Amniotic stem cell (primary cell): ENCODE measurements at places on chromosomes 4 and X.

DNA sequence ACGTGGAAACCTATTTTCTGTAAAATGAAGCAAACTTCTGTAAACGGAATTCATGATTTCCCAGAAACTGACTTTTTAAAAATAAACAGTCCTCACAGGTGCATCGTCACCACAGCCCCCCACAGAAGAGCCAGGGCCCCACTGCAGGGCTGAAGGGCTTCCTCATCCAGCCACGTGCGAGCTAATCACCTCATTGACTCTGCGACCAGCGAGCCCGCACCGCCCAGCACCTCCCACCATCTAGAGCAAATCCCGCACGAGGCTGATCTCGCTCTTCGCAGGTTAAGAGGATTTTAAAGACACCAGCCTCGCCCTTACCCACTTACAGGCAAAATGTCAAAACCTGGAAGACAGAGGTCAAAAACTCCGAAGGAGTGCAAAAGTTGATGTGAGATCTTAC lies 14.8 kb downstream of the PPP2R3B start:
- DNase-seq: no peak

GRCh38 chr4:72218953-72219352 lies 187.2 kb downstream of the NPFFR2 start:
- DNase-seq: no peak

DNA sequence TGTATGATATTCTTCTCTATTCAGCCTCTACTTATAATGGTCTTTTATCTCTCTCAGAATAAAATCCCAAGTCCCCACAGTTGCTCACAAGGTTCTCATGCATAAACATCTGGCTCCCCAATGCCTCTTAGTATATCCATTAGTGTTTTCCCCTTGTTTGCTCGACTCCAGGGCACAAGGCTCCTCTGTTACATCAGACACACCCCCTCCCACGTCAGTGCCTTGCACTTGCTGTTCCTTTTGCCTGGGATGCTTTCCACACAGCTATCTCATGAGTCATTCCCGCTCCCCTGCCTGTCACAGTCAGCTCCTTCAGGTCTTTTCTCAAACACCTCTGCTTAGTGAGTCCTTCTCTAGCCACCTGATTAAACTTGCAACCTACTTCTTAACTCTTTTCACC lies 260.2 kb downstream of the IL1RAPL1 start:
- DNase-seq: no peak

DNA sequence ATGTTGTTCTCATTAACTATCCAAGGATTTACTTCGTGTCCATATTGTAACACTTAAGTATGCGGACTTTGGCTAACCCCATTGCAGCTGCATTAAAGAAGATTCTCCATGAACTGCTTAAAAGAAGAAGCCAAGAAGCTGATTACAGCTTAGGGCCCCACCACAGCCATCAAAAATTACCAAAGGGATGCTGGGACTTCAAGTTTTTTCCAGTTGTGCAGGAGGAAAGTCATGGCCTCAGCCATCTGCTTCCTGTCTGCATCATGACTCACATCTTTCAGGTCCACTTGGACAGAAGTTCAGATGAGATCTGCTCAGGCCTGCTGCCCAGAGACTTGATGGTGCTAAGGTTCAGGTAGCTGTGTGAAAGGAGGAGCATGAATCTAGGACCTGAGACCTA lies 38.8 kb upstream of the CAPN6 start:
- DNase-seq: no peak

- DNase-seq: no peak
These were observed 94.7 kb upstream of the SPRY1 start for GRCh38 chr4:123301923-123302322.

DNA sequence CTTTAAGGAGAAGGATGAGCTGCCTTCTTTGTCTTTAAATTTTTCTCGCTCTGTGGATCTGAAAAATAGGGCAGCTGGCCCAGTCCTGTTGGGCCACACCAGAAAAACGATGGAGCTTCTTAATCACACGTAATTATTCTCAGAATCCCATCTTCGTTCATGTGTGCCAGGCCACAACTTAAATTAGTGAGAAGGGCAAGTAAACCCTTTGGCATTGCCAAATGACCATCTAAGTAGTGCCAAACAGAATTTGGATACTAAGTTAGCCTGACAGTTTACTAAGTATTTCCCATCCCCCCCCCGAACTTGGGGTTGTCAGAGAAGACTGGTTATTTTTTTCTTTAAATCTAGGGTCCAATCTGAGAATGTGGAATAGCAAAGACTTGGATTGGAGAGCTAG lies 62.0 kb downstream of the CASP3 start:
- DNase-seq: no peak

- no peak for DNase-seq
These were observed 1.9 kb upstream of the SEPTIN6 start for GRCh38 chrX:119694601-119695534.

DNA sequence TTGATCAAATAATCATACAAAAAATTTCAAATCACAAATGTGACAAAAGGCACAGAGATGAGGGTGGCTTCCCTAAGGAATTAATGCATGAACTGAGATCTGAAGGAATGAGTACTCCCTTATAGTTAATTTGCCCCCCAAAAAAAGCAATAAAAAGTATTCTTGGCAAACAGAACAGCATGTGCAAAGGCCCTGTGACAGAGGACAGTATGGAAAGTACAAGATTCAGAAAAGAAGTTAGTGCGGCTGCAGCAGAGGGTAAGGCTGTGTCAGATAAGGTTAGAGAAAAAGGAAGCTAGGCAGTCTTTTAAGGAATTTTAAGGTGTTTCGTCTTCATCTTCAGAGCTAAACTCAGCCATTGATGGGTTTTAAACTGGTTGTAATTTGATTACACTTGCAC lies 7.4 kb downstream of the DDX60L start:
- no peak for DNase-seq

GRCh38 chrX:15848576-15848975 lies 6.0 kb downstream of the AP1S2 start:
- no peak for DNase-seq

GRCh38 chr4:184382189-184382846 lies 92.0 kb downstream of the IRF2 start:
- DNase-seq: no peak

- peak; percentile 39 for DNase-seq
These were observed 1.2 kb downstream of the GABRB1 start for GRCh38 chr4:47032405-47033106.

GRCh38 chr4:82809619-82810018 lies 11.0 kb upstream of the SCD5 start:
- DNase-seq: no peak

DNA sequence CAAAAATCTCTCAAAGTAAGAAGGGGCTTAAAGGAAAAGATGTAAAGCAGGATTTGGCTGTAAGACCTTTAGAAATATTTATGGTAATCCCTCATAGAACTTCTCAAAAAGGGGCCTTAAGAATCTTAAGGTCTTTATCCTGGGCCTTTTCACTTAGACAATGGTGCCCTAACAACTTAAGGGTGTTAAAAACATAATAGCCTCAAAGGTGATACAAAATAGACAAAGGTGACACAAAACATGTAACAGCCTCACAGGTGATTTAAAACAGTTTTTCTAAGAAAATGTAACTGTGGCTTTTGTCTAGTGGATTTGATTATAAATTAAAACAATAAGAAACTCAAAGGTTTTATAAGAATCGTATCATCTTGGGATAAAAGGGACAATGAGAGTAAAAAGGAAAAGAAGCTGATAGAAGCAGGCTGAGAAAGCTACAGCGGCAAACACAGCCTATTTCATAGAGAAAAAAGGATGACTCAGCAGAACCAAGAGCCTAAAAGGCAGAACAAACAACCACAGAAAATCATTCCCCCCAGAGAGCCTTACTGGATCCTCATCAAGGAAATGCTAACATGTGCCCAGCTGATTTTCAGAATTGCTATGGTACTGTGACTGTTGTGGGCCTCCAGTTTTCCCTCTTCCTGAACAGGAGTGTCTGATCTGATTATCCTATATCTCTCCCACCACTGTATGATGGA lies 164.3 kb downstream of the STPG2 start:
- DNase-seq: no peak

DNA sequence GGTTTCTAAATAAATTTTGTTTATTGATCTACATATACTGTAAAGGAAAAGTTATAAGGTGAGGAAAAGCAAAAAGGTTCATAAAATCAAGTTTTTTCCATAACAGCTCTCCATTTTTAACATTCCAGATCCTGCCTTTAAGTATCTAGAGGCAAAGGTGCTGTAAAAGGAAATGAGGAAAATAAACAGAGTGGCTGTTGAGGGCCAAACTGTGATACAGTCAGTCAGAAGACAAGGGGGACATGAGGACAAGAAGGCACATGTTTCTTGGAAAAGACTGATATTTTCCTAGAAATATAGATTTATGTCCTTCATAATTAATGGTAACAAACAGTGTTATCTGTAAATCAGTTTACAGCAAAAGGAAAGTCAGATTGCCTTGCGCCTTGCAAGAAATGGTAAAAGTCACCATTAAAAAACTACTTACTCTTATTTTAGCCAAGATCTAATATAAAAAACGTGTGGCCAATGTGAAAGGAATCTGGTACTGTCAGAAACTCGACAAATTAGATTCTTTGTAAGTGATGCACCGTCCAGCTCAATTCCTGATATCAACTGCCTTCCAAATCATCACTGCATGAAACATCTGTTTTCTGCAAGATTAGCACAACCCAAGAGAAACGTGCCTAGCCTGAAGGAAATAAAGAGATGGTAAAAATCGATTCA lies 34.0 kb upstream of the VEGFD start:
- DNase-seq: no peak

DNA sequence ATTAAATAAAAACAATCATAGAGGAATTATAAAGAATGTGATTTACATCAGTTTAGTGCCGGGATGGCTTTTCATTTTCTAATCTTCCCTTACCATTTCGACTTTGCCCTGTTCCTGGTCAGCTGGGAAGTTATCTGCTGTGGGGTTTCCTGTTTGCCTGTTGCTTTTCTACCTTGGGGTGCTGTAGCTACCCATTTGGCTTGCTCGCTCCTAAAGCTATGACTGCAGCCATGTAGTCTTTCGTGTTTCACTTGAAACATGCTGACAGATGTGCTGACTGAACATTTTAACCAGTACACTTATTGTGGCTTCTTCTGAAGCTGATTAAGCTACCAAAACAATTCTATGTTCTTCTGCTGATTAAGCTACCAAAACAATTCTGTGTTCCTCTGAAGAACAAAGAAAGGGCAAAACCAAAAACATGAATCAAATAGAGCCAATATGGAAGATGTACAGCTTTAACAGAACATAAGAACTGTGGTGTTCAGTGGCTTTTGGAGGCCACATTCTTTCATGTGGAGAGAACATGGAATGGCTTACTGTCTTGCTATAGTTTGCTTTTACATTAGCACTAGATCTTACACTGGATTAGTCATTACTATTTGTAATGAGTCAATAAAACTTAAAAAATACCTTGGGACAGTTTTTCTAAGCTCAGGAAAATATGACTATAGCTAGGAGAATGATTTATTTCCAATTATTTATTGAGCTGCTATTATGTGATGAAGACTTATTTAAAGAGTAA lies 440.4 kb downstream of the SPRY1 start:
- DNase-seq: no peak

- DNase-seq: no peak
These were observed 578.7 kb upstream of the PABPC4L start for GRCh38 chr4:134780244-134780643.

DNA sequence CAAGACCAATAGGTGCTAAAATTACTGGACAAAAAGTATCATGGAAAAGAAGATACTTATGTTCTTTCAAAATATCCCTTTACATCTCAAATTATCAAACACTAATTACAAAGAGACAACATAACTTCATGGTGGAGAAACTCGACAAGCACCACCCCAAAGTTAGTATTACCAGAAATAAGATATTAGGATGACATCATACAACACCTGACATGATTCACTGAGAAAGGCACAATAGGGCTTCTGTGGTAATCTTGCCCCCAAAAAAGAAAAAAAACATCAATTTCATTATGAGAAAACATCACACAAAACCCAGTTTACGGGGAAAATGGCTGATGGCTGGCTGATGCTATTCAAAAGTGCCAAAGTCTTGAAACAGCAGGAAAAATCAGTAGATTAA lies 1781.7 kb upstream of the PCDH10 start:
- DNase-seq: no peak

GRCh38 chr4:72312032-72312650 lies 256.9 kb downstream of the ADAMTS3 start:
- DNase-seq: peak; percentile 70

GRCh38 chr4:186203406-186203805 lies 12.0 kb downstream of the CYP4V2 start:
- no peak for DNase-seq

GRCh38 chrX:129655547-129656249 lies 942 bp upstream of the APLN start:
- DNase-seq: no peak

DNA sequence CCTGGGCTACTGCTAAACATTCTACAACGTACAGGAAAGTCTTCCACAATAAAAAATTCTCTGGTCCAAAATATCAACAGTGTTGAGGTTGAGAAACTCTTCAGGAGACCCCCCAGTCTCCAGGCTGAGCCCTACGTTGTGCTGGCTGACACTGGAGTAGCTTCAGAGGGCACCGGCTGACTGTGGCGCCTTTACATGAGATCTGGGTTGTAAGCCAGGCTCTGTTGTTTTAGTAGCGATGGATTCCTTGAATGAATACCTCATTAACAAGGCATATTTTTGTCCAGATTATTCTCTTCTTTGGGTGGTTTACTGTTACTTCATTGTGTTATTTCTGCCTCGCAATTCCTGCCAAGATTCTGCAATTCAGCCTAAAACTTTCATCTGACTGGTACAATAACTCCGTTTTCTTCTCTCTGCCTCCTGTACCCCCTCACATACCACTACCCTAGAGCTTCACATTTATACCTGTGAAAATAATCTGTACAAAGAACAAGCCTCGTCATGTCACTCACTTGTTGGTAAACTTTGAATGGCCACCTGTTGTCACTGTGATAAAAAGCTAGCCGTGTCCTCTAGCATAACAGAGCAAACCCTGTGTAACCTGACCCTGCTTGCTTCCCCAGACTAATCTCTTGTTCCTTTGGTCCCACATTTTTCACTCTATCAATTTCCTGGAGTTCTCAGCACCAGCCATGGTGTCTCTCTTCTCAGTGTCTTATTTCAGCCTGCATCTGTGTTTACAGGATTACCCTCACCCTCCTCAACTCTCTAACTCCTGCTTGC lies 1476.1 kb upstream of the TENM3 start:
- no peak for DNase-seq

GRCh38 chr4:174401471-174402130 lies 117.9 kb downstream of the CEP44 start:
- no peak for DNase-seq

DNA sequence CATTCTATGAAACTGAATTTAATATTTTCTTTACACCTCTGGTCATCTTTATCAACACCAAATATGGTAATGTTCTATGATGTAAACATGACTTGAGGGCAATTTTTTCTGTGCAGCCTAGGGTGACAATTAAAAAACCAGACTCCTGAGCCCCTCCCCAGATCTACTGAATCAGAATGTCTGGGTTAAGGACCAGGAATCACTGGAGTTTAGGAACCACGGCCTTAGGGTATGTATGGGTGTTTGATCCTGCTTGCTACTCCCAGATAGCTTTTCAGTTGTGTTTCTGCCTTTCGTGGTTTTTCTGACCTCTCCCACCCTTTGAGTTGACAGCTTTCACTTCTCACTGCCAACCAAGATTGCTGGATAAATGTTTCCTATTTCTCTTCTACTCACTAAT lies 332.2 kb downstream of the DHX15 start:
- DNase-seq: no peak
